Fibroblast of skin of left biceps (primary cell): ENCODE measurements at places on chromosomes 13 and 19.

DNA sequence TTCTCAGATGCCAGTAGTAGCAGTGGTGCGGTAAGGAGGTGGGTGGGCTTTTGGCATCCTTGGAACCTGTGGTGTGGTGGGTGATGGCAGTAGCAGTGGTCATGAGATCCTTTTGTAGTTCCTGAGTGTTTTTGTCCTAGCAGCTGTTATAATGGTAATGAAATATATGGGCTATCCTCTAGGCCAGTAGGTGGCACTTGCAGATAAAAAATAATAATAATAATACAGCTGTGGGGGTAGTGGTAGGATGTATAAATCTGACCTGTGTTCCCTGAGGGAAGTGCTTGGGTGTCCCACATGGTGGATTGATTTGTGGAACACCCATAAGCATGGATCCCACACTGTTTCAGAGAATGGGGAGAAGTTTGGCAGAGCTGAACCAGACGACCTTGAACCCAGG is 334.0 kb downstream of the SLITRK5 start:
- DNase-seq: no peak

GRCh38 chr19:44720945-44721344 is 22.0 kb downstream of the CEACAM16 start:
- no peak for DNase-seq

- no peak for DNase-seq
Measured at GRCh38 chr13:28485551-28485950, 9.4 kb downstream of the FLT1 start.

DNA sequence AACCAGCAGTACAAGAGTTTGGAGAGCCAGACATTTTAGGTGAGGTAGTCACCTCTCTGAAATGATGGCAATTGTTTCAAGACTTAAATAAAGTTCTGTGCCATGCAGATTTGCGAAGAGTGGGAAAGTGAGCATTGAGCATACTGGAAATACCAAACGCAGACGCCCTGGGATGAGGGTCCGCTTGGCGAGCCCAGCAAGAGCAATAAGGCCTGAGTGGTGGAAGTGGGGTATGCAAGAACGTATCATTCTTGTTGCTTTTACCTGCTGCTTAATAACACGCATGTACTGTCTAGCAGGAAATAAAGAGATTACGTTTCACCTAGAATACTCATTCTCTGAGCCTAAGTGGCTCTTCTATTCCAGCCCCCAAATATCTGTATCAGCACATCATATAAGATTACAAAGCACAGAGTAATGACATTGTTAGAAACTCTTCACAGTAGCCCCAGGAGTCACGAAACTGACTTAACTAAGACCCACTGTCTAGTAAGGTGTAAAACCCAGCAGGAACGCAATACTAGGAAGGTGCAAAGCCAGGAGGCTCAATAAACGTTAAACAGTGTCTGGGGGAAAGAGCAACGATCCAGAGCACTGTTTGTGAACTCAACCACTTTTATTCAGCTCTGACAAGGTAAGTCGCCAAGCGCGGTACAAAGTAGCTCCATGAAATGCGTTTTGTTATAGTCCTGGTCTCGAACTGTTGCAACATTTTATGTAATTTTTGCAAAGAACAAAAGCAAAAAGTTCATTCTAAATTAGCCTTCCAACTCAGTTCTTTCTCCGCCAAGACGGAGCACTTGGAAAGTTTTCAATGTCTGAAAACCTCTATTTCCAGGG is 1.2 kb downstream of the RCBTB2 start:
- DNase-seq: no peak

GRCh38 chr13:40384976-40385857 is 281.2 kb downstream of the FOXO1 start:
- no peak for DNase-seq

GRCh38 chr19:13005861-13006370 is 10.6 kb downstream of the NFIX start:
- no peak for DNase-seq

DNA sequence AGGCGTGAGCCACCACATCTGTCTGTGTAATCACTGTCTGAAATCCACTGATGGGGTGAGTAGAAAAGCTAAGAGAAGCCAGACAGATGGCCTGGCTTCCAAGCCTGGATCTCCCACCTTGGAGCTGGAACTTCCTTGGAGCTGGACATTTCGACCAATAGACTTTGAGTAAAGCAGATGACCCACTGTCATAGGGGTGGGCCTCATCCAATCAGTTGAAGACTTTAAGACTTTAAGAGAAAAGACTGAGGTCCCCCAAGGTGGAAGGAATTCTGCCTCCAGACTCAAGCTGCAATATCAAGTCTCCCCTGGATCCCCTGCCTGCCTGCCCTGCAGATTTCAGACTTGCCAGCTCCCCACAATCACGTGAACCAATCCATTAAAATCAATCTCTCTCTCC is 20.7 kb downstream of the VSTM1 start:
- DNase-seq: no peak

GRCh38 chr19:4327877-4328242 is 10.8 kb downstream of the STAP2 start:
- no peak for DNase-seq

DNA sequence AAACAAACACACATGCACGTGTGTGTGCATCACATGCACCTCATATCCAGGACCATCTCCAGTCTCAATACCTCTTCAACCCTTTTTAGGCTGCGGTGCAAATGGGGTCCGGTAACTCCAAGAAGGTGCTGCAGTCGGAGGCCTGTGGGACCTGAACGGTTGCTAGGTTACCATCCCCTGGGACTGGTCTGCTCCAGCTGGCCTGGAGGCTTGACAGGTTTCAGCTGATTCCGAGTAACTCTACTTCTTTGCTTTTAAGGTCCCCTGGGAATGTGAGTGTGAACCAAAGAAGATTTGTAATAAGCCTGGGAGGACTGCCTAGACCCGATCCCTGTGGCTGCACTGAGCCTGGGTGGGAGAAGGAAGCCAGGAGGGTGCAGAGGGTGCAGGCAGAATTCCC is 117.5 kb downstream of the CCNA1 start:
- no peak for DNase-seq

- DNase-seq: no peak
Measured at GRCh38 chr19:12873891-12874745, 7.1 kb downstream of the DNASE2 start.

DNA sequence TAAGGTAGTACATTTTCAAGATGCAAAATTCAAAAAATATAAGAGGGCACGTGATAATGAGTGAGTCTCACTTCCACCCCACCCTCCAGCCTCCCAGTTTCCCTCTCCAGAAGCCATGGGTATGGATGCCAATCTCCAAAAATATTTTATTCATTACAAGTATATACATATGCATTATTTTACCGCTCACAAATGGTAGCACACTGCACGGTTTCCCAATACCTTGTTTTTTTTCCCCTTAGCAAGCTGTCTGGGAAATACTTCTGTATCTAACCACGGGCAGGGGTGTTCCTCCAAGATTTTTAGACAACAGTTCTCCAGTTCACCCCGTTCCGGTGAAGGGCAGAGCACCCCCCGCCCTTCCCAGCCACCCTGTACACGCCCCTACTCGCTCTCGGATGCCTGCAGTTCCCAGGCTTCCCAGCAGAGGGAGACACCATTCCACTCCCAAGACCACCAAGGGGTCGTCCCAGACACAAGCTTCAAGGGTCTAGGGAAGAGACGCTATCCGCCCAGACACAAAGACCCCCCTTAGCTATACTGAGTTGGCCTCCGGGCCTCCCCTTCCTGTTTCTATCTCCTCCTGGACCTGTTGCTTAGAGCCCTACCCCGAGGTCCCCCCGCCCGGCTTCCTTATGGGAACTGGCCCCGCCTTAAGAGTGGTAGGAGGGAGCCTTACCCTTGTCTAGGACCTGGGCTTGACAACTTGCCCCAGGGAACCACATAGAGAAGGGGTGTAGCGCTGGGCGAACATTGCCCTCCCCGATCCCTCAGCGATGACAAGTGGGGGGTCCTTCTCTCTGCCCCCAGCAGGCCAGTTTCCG is 1.1 kb upstream of the FXYD3 start:
- no peak for DNase-seq

GRCh38 chr13:29914581-29914980 is 64.2 kb upstream of the UBL3 start:
- DNase-seq: no peak

GRCh38 chr19:52566588-52566987 is 3.5 kb upstream of the ZNF701 start:
- DNase-seq: no peak

- peak; percentile 74 for DNase-seq
Measured at GRCh38 chr13:108859197-108860012, 230.0 kb downstream of the MYO16 start.

GRCh38 chr19:48896191-48896720 is 2.3 kb downstream of the TULP2 start:
- DNase-seq: no peak

GRCh38 chr13:48828962-48829411 is 146.7 kb upstream of the FNDC3A start:
- DNase-seq: no peak

- no peak for DNase-seq
Measured at GRCh38 chr13:64369121-64369520, 2861.0 kb downstream of the PCDH9 start.

- no peak for DNase-seq
Measured at GRCh38 chr13:26168237-26168814, 53.8 kb downstream of the RNF6 start.

DNA sequence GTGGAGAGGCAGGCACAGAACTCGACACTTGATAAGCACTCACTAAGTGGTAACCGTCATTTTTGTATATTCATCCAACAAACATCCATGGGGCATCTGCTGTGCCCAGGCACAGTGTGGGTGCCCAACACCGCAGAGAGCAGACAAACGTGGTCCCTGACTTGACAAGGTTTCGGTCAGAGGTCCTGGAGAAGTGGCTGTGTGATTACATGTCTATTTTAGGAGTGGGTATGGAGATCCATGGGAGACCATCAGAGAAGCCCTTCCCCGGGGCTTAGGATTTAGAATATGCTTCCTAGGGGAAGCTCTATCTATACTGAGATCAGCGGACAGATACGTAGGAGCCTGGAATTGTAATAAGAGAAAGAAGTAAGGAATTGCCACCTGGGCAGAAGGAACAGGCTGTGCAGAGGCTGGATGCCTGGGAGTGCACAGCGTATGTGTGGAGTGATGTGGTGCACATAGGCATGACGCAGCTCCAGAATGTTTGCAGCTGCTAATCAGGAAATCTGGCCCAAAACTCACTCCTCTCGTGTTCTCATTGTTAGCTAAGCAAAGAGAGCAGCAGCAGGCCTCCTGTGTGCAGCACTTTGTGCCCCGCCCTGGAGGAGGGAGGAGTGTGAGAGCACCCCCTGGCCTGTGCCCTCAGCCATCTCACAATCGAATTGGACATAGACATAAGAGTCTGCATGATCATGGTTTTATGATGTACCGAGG is 23.0 kb upstream of the IRS2 start:
- DNase-seq: no peak

- DNase-seq: no peak
Measured at GRCh38 chr13:36130552-36131221, 495 bp downstream of the DCLK1 start.

- no peak for DNase-seq
Measured at GRCh38 chr19:2352121-2352520, 7.9 kb upstream of the TMPRSS9 start.

- no peak for DNase-seq
Measured at GRCh38 chr19:42420055-42420544, 7.1 kb downstream of the LIPE start.

DNA sequence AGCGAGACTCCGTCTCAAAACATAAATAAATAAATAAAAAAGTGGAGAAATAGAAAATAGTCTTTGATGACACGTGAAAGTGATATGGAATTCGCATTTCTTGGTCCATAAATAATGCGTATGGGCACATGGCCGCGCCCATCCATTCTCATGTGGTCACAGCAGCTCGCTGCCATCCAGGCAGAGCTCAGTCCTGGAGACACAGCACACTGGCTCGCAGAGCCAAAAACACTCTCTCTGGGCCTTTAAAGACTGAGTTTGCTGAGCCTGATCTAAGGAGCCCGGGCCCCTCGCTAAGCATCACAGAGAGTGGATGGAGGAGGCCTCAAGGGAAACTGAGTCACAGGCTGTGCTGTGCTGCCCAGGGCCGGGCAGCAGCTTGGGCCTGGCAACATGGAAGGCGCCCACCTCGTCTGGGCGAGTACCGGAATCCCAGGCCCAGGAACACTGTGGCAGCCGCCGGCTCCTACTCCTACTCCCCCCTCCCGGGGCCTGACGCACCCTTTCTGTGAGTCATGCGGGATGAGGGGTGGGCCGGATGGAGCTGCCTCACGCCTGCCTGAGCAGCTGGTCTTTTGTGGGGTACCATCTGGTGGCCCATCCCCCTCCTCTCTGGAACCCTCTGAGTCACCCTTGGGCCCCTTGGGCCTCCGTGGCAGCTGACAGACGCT is 28.9 kb upstream of the CACTIN start:
- peak; percentile 87 for DNase-seq
